A549 treated with ZK216348 at 1 μM for 4 hours (cell line): ENCODE measurements at places on chromosomes 1 and 21. TPM values are rescaled to one million over a fixed set of nuclear protein-coding genes. Genes with fewer than 3 reads are reported as not detected.

The CACNA1S gene
- not detected in 5 replicates for total RNA-seq

The POLR3GL gene
- 10.3 to 13.0 TPM (median 11.8 TPM) in 5 replicates for total RNA-seq

The FALEC gene
- not detected in 5 replicates for total RNA-seq

The GSTM1 gene
- total RNA-seq: 0.35 TPM in 1 of 5 replicates, not detected in the others

The TUT4 gene
- total RNA-seq: 20.5 to 25.5 TPM (median 23.3 TPM) in 5 replicates

The LMX1A gene
- not detected in 5 replicates for total RNA-seq

The RNU1-2 gene
- total RNA-seq: not detected in 5 replicates

The CAMK1G gene
- total RNA-seq: 0.14 to 0.58 TPM (median 0.15 TPM) in 4 of 5 replicates, not detected in the other

The S100A14 gene
- 0.55 to 1.3 TPM (median 0.80 TPM) in 5 replicates for total RNA-seq

The SYT14 gene
- 0.12 to 0.13 TPM in 2 of 5 replicates, not detected in the others for total RNA-seq

The BATF3 gene
- total RNA-seq: 23.1 to 38.2 TPM (median 34.8 TPM) in 5 replicates

The C1orf167 gene
- not detected in 5 replicates for total RNA-seq

The MAP3K6 gene
- 10.5 to 15.7 TPM (median 13.7 TPM) in 5 replicates for total RNA-seq

The POLR3C gene
- total RNA-seq: 33.2 to 36.2 TPM (median 34.6 TPM) in 5 replicates
